ENCODE measurements at places on chromosomes 1 and 21. TPM values are rescaled to one million over a fixed set of nuclear protein-coding genes. Genes with fewer than 3 reads are reported as not detected.
A peak's percentile ranks its signal among the peaks of the same experiment; 100 is the strongest.

DNA sequence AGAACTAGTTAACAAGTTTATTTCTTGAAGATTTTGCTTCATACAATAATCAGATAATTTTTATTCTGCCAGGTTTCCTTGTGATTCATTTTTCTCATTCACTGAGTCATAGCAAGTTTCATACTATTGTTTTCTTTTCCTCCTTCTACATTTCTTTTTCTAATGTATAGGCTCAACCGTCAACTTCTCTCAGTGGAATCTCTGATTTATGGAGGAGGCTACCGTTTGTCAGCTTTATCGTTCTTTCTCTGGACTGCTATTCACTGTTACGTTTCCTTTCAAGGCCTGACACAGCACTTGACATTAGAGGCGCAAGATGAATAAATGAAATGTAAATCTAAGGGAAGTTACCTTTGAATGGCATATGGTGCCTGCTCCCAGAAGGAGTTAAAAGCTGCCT is 284.3 kb upstream of the NR5A2 start:
- no peak for DNase-seq

DNA sequence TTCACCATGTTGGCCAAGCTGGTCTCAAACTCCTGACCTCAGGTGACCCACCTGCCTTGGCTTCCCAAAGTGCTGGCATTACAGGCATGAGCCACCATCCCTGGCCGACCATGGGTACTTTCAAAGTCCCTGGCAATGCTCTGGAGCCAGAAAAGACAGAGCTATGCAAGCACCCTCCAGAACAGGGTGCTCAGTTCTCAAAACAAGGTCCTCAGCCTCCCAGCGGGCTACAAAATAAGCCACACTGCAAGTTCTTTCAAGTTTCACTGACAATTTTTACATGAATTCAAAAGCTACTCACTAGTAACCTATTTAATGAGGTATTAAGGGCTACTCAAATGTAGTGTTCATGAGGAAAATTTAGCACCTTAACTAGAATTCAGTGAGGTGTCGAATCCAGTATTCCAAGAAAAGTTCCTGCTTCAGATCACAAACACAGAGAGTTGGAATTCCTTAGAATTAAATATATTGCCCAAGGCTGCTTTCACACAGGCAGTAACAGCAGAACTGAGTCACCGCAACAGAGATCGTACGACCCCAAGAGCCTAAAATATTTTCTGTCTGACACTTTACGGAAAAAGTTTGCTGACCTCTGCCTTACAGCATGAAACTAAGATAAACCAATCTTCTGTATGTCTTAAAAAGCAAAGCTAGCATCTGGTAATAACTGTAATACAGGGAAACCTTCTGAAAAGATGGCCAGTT is 60.7 kb downstream of the HSF2BP start:
- DNase-seq = no peak

GRCh38 chr1:38772026-38772425 is 87.5 kb downstream of the RRAGC start:
- no peak for DNase-seq

DNA sequence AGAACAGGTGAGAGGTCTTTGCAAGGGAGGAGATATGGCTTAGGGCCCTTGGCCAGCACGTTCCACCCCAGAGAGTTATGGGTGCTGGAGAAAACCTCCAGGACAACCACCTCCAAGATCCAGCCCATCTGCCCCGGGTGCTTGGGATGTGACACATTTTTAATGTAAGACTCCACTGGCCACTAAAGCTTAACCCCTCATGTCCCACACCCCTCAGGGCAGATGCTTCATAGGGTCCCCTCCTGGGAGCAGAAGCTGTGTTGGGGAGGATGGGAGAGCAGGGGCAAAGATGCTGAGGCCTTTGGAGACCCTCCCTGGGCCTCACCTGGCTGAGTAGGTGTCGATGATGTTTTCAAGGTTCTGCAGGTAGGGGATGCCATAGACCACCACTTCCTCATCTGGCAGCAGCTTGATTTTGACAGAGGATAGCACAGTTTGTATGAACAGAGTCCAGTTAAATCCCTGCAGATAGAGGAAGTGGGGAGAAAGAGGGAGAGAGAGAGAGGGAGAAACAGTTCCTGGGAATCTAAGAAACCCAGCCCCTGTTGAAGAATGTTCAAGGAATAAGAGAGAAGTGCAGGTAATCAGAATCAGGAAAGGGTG is 11.9 kb downstream of the PRXL2B start:
- DNase-seq = no peak

GRCh38 chr1:207029701-207030521 is 2.6 kb downstream of the C1orf116 start:
- no peak for DNase-seq

GRCh38 chr1:14611792-14612191 is 13.3 kb downstream of the KAZN start:
- DNase-seq = no peak

DNA sequence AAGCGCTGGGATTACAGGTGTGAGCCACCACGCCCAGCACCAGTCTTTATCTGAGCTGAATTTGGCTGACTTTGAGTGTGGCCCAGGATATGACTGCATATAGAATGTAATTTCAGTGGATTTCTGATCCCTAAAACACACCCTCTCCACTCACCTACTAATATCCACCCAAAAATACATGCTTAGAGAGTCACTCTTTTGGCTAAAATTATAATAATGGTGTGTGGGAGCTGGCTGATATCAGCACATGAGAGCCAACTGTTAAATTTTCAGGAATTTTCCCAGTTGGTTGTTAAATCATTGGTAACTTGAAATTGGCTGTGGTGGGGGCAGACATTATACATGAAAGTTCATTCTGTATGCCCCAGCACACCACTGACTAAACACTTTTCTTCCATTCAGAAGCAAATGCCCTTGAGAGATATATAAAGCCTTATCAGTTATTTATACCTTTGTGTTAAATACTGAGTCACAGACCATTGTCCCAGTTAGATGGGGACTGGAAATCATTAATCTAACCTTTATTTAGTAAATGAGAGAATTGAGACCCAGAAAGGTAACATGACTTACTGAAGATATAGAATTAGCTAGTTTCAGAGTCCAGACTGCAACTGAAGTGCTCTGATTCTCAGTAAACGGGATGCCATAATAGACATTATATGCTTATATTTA is 9.9 kb upstream of the CD247 start:
- no peak for DNase-seq

DNA sequence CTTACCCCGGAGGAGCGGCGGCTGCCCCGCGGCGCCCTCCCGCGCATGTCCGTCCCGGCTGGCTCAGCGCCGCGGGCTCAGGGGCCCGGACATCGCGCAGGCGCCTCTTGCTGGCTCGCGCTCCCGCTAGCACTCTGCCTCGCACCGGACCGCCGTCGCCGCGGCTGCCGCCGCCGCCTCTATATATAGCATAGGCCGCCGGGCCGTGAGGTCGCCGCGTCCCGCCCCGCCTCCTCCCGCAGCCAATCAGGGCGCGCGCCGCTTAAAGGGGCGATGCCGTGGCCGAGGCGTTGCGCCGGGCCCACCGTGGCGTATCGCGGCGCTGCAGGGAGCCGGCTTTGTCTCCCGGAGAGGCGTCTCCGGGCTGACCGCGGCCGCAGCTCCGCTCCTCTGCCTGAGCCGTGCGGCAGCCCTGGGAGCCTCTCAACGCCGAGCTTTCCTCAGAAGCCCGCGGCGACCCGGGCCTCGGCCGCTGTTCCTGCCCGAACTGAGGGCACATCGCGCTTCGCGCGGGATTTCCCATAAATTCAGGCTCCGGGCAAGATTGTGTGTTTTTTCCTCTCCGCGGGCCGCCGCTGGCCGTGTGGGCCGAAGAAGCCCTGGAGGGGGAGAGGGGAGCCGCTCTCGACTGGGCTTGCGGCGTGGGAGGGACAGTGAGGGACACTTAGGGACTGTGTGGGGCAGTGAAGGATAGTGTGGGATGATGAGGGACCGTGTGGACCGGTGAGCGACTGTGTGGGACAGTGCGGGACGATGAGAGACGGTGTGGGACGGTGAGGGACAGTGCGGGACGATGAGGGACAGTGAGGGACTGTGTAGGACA is at the start of gene ERRFI1:
Gene ERRFI1 (minus strand): TSS at position 157 of the 823 bp plus-strand sequence. CDS start 10,690 bp downstream, outside the sequence.
- peak; percentile 93 for DNase-seq

- no peak for DNase-seq
These were observed 228.3 kb upstream of the PKN2 start for GRCh38 chr1:88455621-88456256.

- no peak for DNase-seq
These were observed 426.7 kb downstream of the KCNT2 start for GRCh38 chr1:196181594-196181878.

GRCh38 chr1:1039145-1039910 is 19.4 kb downstream of the AGRN start:
- no peak for DNase-seq

DNA sequence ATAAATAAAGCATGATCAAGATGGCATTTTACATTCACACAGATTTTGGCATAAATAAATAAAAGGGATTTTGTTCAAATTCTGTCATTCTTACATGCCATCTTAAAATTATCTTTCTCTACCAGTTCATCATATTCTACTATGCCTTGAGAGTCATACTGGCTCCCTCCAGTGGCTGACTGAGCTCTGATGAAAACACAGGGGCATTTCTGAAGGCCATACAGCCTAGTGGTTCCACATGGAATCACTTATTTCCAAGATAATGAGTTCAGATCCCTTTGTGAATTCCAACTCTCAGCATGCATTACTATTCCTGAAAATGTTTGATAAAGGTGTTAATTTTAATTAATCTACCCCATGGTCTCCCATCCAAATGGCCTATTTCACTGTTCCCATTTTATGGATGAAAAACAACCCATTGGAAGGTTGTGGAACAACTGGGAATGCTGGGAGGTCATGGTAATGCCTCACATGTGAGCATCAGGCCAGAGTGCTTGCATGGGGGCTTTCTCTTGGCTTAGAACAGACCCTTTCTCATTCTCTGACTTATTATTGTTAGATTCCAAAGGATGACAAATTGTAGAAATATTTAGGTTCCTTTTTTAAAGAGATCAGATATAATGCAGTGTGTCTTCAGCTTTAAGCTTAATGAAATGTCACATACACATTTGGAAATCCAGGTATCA is 622.4 kb upstream of the PKN2 start:
- DNase-seq = peak; percentile 32

TPTE gene
- not detected for polyA plus RNA-seq

Measured in renal cortex interstitium (tissue), 15 donors.